ENCODE measurements at places on chromosomes 3 and 15.

- DNase-seq = no peak
Observed at GRCh38 chr3:76505202-76505845, 534.6 kb upstream of the ROBO2 start.

DNA sequence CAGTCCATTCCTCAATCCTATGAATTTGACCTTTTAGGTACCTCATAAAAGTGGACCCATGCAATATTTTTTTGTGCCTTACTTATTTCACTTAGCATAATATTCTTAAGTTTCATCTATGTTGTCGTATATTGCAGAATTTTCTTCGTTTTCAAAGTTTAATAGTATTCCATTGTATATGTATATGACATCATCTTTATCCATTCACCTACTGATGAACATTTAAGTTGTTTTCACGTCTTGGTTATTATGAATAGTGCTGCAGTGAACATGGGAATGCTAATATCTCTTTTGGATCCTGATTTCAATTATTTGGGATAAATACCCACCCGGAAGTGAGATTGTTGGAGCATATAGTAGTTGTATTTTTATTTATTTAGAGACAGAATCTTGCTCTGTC is 65.1 kb downstream of the AP4E1 start:
- DNase-seq = no peak

DNA sequence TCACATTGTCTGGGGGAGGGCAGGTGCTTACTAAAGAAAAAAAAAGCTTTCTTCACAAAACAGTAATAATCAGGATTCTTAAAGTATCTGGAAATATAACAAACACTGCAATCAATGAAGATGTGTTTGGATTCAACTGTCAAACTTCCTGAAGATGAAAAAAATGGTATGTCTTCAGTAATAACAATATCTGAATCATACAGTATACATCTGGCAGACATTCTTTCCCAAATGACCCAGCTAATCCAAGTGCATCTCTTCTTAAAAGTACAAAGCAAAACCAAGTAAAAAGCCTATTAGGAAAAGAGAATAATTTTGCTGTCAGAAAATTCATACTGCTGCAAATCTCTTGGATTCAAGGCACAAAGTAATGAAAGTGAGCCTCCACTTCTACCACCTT is 145.0 kb upstream of the MCTP2 start:
- DNase-seq = no peak

DNA sequence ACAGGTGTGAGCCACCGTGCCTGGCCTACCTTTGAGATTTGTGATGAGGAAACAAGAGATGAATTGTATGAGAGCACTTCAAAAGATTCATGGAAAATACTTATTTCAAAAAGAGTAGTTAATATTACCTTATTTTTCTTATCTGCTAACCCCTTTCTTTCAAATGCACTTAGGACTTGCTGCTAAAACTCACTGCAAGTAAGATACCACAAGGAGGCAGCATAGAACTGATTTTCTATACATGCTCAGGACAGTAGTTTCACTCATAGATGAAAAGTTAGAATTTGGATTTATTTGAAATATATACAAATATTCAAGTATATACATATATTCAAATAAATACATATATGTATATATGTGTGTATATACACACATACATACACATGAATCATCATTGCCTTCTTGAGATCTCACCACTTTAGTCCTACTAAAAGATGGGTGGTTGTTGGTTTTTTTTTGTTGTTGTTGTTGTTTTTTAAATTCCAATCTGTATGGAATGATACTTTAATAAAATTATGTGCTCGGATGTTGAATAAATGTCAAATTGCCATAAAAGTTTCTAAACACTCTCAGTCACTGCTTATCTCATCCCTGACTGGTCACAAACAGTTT is 2.4 kb downstream of the CCNDBP1 start:
- DNase-seq = no peak

GRCh38 chr3:129161860-129162271 is 1.0 kb upstream of the ISY1 start:
- DNase-seq = peak; percentile 57

DNA sequence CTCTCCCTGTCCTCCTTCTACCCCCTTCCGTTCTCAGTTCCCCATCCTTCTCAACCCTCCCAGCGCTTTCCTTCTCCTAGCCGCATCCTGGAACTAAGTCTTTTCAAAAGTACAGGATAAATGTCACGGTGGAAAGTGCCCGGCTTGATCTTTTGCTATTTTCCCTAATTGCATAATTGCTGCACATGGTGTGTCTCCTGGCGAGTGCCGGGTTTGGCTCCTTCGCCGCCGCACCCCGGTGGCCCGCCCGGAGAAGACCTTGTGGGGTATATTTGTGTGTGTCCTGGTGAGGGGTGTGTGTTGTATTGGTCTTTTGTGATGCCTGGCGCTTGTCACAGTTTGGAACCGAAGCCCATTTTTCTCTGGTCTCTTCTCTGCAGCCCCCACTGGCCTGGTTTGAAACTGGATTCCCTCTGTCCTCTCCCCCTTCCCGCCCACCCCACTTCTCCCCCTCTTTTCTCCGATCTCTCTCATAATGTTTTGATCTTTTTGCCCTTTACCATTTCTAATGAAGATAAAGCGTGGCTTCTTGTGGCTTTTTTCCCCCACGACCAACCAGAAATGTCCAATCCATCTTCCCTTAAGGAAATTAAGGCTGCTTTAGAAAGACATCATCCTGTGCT is 692 bp downstream of the UBE2E2 start:
- DNase-seq = no peak

GRCh38 chr3:58573640-58574039 is 3.6 kb downstream of the FAM107A start:
- DNase-seq = no peak

DNA sequence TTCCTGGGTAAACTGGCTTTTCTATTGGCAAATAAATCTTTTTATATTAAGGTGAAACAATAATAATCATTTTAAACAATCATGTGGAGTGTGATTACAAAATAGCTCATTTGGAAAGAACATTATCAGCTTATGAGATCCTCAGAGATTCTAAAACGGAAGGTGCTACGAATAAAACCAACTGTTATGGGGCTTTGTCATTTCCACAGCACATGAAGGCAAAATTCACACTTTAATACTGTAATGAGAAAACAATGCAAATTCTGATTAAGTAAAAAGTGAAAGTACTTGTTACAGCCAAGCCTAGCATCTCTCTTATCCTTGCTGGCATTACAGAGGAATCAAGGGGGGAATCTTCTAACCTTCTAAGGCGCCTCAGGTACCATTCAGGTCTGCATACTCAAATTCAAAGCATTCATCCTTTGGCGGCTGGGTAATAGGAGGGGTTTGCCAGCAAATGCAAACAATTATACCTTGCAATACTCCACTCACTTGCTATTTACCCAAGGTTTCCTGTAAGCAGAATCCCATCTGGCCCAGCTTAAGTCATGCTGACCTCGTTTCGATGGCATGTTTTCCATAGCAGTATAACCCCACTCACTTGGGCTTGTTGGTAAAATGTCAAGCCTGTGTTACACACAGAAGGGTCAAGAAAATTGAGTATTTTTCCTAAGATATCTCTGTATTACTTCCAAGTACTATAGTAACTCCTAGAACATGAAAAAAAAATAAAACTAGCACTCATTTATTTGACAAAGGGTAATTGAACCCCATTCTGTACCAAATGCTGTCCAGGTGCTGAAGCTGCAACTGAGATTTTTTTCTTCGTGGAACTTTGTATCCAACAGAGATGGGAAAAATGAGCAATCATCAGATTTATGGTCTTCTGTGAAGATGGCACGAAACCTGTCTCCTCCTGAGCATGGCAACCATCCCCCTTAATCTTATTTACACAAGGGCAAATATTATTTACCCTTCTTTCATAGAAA is 183.7 kb upstream of the LMCD1 start:
- DNase-seq = no peak

- DNase-seq = no peak
Observed at GRCh38 chr3:165855581-165855980, 18.4 kb upstream of the BCHE start.

DNA sequence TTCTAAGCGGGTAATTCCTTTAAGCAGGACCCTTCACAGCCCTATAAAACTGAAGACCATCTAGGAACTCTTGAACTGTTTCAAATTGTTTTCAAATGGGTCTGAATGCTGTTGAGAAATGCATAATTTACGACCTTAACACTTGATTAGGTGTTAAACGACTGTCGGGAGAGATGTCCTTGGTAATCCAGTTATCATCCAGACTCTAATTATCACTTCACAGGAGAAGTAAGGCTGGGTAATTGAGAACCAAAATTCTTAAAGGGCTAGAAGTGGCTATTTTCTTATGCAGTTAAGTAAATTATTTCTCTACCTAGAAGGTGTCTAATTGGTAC is 276.7 kb upstream of the TBC1D5 start:
- no peak for DNase-seq

DNA sequence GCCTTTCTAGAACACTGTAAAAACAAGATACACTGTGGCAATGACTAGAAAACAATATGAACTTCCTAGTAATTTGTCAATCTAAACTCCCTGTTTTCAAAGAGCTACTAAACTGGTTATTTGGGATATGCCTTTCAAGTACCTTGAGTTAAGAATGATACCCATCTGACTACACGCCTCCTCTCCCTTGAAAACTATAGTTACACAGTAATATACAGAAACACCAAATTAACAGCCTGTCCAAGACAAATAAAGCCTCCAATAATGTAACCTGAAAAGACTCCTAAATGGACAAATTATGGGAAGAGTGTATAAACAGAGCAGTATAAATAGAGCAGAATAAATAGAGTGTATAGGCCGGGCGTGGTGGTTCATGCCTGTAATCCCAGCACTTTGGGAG is 70.1 kb downstream of the SMARCC1 start:
- DNase-seq = no peak

DNA sequence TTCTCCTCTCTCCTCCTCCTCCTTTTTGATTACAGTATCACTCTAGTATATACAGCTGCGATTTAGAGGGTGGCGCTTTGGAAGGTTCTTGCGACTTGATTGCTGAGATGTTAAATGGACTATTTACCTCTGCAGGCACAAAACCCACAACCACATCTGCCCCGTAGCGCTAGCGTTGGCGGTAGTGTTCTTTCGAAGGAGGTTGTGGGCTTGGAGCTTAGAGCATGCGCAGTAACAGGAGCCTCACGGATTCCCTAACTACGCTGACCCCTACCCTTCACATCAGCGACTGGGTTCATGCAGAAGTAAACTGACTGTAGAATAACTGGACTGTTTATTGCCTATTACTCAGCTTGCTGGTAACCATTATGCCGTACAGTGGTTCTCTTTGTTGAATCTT is 58.0 kb downstream of the CGGBP1 start:
- peak; percentile 50 for DNase-seq

DNA sequence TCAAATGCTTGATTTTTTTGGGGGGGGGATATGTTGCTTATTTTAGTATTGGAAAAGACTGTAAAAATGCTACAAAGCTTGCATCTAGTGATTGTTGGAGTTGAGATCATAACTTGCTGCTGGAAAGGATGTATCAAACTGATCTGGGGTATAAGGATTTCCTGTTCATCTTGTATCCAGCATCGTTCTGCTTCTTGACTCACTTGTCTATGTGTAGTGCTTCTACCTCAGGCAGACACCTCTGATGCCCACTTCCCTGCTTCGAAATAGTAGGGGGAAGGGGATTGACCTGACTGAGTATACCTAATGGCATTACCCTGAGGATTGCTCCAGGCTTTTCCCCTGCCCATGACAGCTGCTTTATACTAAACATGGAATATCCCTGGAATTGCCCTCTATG is 42.7 kb downstream of the STT3B start:
- DNase-seq = no peak

GRCh38 chr3:13559764-13560525 is 11.0 kb downstream of the FBLN2 start:
- no peak for DNase-seq

- DNase-seq = peak; percentile 69
Observed at GRCh38 chr15:86611417-86612040, 531.9 kb downstream of the AGBL1 start.

DNA sequence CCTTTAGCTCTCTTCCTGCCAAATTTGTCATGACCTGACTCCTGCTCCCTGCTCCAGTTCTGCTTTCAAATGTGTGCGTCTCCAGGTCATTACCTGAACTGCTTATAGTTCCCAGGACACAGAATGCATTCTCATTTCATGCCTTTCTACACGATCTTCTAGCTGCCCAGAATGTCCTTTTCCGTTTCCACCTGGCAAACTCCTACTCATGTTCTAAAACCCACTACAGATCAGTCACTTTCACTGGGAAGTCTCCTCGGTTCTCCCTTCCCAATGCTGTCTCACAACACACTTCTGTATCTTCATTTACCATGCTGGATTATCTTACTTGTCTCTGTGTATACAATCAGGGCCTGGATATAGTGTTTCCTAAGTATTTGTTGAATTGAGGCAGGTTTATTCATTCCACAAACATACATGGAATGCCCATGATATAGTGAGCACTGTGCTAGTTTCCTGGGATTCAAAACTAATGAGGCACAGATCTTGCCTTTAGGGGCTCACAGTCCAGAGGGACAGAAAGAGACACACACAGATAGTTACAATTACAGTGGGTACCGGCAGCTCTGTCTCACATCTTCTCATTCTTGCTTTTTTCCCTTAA is 1.6 kb upstream of the NOX5 start:
- no peak for DNase-seq

DNA sequence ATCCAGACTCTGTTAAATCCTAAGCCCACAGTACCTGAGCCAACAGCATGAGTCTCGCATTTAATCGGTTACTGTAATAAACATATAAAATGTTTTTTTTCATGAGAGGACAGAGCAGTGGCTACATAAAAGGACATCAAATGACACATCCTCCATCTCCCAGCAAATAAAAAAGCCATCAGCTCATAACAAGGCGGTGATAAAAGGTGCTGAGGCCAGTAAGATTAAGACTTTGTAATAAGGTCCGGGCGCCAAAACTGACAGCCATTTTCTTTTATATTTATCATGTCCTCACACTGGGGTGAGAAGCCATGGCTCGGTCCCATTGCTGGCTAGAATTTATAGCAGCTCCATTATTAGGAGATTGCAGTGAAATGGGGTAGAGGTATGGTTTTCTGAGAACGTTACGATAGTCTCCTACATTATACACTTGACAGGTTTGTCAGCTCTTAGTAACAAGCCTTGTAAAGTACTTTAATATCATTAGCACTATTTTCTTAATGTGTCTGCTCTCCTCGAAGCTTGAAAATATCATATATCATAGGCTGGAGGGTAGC is 977.8 kb upstream of the NR2F2 start:
- no peak for DNase-seq

DNA sequence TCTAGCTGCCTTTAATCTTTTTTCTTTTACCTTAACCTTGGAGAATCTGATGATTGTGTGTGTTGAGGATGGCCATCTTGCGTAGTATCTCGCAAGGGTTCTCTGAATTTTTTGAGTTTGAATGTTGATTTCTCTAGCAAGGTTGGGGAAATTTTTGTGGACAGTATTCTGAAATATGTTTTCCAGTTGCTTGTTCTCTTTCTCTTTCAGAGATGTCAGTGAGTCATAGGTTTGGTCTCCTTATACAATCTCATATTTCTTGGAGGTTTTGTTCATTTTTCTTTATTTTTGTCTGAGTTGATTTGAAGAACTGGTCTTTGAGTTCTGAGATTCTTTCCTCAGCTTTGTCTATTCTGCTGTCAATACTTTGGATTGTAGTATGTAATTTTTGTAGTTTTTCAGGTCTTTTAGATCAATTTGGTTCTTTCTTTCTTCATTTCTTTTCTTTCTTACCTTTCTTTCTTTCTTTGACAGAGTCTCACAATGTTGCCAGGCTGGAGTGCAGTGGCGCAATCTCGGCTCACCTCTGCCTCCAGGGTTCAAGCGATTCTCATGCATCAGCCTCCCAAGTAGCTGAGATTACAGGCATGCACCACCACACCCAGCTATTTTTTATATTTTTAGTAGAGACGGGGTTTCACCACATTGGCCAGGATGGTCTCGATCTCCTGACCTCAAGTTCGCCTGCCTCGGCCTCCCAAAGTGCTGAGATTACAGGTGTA is 366.4 kb upstream of the RASGRP1 start:
- DNase-seq = no peak

All from activated CD8-positive, alpha-beta memory T cell treated with anti-CD3 and anti-CD28 coated beads, Interleukin-2, amount 10 ng/mL, durations not matched to agents 7 days and 5 days (primary cell).